ENCODE measurements at places on chromosomes 5 and 9.

DNA sequence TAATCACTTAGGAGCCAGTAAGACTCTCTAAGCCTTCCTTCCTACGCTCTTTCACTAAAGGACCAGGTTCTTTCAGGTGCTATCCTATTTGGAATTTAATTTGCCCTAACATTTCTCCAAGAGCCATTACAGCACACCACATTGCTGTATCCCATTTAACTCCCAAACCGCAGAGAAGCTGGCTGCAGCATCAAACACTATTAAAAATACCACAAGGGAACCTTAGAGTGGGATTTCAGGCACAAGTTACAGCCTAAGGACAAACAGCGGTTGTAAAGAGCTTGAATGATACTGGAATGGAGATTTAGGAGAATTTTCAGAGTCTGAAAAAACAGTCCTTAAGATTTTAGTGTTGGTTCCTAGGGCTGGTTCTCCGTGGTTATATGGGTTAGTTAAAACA, 566.4 kb downstream of the RAB3C start:
- DNase-seq = no peak

- no peak for DNase-seq
Measured at GRCh38 chr5:127001621-127002296, 28.6 kb downstream of the MARCHF3 start.

DNA sequence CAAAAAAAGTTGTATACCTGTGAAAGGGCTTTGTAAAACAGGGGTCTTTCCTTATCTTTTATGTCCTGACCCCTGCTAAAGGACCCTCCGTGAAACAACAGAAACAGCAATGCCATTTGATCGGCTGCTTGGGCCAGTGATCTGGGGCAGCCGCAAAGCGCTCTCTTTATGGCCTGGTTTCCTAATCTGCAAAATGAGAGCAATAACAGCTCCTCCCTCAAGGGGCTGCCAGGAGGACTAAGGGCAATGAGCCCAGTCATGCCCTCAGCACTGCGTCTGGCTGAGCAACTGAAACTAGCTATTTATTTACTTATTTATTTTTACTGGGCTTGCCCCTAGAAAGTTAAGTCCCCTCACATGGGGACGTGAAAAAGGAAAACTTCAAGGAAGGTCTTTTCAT, 18.3 kb downstream of the CMBL start:
- DNase-seq = no peak

DNA sequence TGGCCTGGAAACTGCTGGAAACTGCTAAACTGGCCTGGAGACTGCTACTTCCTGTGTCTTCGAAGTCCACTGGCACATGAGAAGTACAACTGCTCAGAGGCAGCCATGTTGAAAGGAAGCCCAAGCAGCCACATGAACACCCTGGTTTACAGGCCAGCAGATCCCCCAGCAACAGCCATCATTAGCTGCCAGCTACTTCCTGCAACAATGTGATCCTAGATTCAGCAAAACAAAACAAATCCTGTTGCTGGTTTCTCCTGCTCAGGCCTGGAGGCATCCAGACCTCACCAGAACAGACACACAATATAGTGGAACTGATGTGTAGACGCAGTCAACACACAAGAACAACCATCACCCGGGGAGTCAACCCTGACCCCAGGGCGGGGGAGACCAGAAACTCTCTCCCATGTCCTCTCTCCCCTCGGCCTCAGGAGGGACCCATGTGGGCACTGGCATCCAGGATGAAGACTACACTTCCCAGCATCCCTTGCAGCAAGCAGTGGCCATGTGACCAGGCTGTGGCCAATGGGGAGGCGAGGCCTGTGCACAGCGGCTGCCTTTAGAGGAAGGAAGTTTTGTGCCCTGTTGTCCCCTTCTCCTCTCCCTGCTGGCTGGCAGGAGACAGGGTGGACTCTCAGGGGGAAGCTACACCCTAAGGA, 9.2 kb upstream of the LCN15 start:
- no peak for DNase-seq

- DNase-seq = no peak
Measured at GRCh38 chr5:67012171-67012570, 184.4 kb downstream of the CD180 start.

GRCh38 chr5:62690421-62690820, 111.8 kb downstream of the LRRC70 start:
- no peak for DNase-seq

GRCh38 chr9:8437876-8438275, 638.3 kb upstream of the DMAC1 start:
- DNase-seq = no peak

- DNase-seq = no peak
Measured at GRCh38 chr5:180208038-180208434, 975 bp downstream of the RASGEF1C start.

- DNase-seq = no peak
Measured at GRCh38 chr5:36770125-36770524, 106.4 kb upstream of the NIPBL start.

DNA sequence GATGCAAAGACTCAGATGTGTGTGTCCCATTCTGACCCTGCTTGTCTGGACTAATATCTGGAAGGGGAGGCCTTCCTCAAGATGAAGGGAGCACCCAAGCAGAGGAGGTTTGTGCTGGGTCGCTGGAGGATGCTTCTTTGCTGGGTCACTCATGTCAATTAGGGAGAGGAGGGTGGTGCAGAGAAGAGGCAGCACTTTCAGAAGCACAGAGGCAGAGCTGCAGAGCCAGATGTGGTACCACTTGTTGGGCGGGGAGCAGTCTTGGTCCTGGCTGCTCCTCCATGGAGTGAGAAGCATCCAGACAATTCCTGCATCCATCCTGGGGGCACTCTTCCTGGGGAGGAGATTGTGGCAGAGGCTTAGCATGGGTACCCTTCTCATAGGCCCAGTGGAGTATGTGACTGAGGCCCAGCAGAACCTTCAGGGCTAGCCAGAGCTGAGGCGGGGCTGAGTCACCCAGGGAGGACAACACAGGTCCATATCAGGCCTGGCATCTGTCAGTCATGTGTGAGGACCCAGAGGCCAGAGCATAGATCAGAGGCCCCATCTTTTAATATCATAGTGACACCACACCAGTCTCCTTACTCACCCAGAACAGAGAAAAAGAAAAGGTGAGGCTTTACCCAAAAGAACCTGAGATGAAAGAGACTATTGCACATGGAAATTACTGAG, 59.8 kb downstream of the TNFSF15 start:
- no peak for DNase-seq

DNA sequence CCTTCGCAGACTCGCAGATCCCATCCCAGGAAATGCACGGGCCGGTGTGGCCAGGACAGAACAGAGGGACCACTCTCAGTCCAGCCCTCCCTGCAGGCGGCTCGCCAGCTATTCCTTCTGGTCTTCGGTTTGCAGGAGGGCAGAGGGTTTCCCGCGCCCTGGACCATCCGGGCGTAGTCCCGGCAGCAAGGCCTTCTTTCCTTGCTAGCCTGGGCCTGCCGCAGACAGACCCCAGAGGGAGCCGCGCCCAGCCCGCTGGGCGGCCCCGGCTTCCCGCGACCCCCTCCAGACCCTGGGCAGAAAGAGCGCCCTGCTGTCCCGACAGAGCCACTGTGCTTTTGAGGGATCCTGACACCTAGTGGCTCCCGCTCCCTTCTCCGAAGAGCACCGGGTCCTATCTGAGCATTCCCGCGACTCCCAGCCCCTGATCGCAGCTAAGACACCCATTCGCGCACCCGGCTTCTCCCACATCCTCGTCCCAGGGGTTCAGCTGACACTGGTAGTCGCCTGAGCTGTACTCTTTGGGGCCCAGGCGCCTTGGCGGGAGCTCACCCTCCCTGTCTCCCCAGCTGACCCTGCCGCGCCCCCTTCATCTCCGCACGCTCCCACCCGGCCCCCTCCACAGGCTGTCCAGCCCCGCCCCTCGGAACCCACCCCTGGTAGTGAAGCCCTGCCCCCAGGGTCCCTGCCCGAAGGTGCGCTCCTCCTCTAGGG, 1.1 kb downstream of the CFAP90 start:
- no peak for DNase-seq

- no peak for DNase-seq
Measured at GRCh38 chr5:119323601-119324000, 32.2 kb upstream of the TNFAIP8 start.

- DNase-seq = no peak
Measured at GRCh38 chr9:114025196-114025753, 52.8 kb downstream of the AMBP start.

- no peak for DNase-seq
Measured at GRCh38 chr5:149007174-149007573, 55.7 kb downstream of the SH3TC2 start.

GRCh38 chr5:66307647-66308241, 163.6 kb downstream of the SREK1 start:
- no peak for DNase-seq

GRCh38 chr5:156326718-156327259, at the start of gene SGCD:
TSS of gene SGCD (plus strand) at chr5:156327164.
- DNase-seq = no peak

GRCh38 chr5:107900721-107901120, 230.0 kb upstream of the EFNA5 start:
- no peak for DNase-seq

DNA sequence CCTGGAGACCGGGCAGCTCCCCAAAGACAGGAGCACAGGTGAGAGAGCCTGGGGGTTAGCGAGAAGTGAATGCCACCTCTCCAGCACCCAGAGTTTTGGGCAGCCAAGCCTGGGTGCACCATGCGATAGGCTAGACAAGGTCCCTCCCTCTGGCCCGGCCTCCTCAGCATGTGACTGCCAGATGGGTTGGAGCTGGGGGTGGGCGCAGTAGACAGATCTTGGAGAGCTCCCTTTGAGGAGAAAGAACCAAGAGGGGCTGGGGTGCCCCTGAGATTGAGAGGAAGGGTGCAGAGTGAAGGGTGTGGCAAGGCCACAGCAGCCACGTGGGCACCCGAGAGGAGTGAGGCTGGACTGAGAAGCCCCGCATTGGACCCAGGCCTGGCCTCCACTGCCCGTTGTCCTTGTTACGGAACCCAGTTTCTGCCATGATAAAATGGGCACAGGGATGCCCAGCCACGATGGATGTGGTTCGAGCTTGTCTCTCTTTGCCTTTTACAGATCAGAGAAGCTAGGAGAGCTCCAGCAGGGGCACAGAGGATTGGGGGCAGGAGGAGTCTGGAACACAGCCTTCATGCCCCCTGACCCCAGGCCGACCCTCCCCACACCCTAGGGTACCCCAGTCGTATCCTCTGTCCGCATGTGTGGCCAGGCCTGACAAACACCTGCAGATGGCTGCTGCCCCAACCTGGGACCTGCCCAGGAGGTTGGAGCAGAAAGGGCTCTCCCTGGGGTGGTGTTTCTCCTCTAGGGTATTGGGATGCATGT, 1.4 kb downstream of the TMEM141 start:
- no peak for DNase-seq

DNA sequence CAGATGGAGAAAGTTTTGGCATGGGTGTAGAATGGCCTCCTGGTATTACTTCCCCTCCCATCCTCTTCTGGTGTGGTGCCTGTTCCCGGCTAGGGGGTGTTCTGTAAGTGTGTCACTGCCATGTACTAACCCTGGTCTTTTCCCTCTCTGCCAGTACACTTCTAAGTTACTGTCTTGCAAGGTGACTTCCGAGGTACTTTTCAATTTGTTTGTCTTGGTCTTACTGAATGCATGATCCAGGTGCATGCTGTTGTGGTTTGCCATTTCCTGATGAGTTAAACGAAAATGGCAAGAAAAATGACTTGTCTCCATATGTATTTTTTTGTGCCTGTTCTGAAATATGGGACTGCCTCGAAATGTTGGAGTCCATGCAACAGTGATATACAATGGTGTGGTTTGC, 46.0 kb downstream of the C9orf152 start:
- no peak for DNase-seq

GRCh38 chr5:180129291-180130190, 58.0 kb upstream of the RNF130 start:
- DNase-seq = no peak

DNA sequence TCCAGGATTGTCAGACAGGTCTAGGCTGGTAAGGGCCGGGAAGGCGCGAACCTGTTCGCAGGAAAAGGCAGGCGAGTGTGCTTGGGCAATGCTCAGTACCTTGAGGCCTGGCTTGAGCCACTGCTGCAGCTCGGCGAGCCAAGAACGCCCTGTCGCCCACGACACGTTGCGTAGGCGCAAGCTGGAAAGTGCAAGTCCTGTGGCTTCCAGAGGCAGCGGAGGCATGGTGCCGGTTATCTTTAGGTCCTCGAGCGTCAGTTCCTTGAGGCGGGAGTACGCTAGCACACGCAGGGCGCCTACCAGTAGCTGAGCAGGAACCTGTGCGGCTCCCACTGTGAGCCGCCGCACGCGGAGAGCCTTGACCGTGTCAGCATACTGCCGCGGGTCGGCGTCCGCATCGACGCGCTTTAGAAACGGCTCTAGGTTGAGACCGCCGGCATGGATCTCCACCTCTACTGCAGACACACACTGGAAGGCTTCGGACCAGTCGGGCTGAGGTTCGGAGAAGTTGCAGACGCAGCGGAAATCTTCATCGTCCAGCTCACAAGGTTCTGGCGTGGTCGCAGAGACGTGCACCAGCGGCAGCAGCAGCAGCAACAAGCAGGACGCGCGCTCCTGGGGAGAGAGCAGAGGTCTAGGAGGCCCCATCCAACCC, 482 bp downstream of the CD14 start:
- DNase-seq = no peak

DNA sequence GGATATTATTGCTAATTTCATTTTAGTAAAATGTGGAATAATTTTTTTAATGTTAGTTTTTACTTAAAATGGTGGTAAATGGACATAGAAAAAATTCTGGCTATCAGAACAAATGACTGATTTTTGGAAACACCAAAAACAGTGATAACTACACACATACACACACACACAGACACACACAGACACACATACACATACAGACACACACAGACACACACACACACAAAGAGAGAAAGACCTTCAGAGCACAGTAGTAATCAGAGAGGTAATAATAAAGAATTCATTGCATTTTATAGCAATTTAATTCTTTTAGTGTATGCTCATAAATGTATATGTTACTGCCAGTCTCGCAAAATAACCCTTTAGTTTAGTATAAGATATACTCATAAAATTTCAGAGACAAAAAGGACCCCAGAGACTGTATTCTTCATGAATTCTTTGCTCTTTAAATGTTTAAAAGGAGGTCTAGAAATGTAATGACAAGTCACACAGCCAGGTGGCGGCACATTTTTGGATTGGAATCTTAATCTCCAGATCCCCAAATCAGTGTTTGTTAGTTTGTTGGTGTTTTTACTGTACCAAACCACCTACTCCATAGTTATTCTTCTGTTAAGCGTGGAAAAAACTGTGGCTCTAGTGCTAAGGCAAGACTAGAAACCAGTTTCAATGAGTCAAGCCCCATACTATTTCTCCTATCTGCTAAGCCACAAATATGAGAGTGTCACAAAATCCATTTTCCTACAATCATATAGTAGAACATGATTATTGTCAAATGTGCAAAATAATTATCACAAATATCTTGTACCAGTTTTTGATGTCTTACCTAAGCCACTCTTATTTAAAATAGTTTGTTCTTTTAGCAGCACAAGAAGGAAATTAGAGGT, 109.9 kb downstream of the EDIL3 start:
- no peak for DNase-seq

All from stimulated activated CD8-positive, alpha-beta memory T cell treated with anti-CD3 and anti-CD28 coated beads, Interleukin-2, amount 100 ng/mL, for 1 hour (primary cell).